Esophagus muscularis mucosa (tissue), 4 donors: ENCODE measurements at places on chromosomes 2 and 18.

DNA sequence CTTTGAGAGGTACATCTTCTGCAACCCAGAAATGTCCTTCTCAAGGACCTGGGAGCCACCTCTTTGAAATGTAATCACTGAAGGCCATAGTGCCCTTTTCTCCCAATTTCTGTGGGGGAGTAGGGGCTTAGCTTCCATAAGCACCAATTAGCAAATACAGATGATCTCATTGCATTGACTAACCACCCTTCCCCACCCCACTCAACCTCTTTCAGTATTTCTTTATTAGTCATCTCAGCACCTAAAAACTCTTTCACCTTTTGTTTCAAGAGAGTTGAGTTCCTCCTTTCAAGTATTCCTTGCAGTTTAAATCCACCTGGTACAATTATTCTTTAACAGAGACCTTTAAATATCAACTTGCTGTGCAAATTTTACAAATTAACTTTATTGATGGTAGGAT, 1011.8 kb upstream of the CDH2 start:
- no peaks in the 10 kb centered on the region for H3K4me1 ChIP-seq
- no peak overlapping the region for H3K27ac ChIP-seq
- H3K27me3 ChIP-seq = no peaks in the 10 kb centered on the region
- no peaks in the 10 kb centered on the region for H3K36me3 ChIP-seq
- DNase-seq = no peak

GRCh38 chr2:45889053-45889452, 237.6 kb downstream of the PRKCE start:
- H3K36me3 ChIP-seq = no peaks in the 10 kb centered on the region
- no peak overlapping the region for H3K4me3 ChIP-seq
- peaks cover 90% of the 10 kb centered on the region for H3K4me1 ChIP-seq

GRCh38 chr18:68803356-68803755, 5.5 kb downstream of the CCDC102B start:
- peak overlapping the region; percentile 25 for H3K27ac ChIP-seq
- no peaks in the 10 kb centered on the region for H3K4me1 ChIP-seq
- no peaks in the 10 kb centered on the region for H3K36me3 ChIP-seq
- no peak for DNase-seq
- H3K27me3 ChIP-seq = no peaks in the 10 kb centered on the region

- no peak for DNase-seq
- no peak overlapping the region for H3K4me3 ChIP-seq
- no peaks in the 10 kb centered on the region for H3K27me3 ChIP-seq
- H3K36me3 ChIP-seq = no peaks in the 10 kb centered on the region
- H3K4me1 ChIP-seq = no peaks in the 10 kb centered on the region
- H3K27ac ChIP-seq = no peak overlapping the region
These were observed 122.1 kb downstream of the ACAA2 start for GRCh38 chr18:49691177-49691608.

- H3K36me3 ChIP-seq = no peaks in the 10 kb centered on the region
- H3K4me3 ChIP-seq = no peak overlapping the region
- peaks cover 4% of the 10 kb centered on the region for H3K4me1 ChIP-seq
These were observed 160.9 kb downstream of the CLIP4 start for GRCh38 chr2:29276151-29276550.

- peaks cover 36% of the 10 kb centered on the region for H3K36me3 ChIP-seq
- H3K27ac ChIP-seq = no peak overlapping the region
- H3K4me3 ChIP-seq = no peak overlapping the region
- no peak for DNase-seq
- H3K27me3 ChIP-seq = no peaks in the 10 kb centered on the region
- peaks cover 57% of the 10 kb centered on the region for H3K4me1 ChIP-seq
These were observed 29.8 kb downstream of the CDC42EP3 start for GRCh38 chr2:37641582-37642171.

DNA sequence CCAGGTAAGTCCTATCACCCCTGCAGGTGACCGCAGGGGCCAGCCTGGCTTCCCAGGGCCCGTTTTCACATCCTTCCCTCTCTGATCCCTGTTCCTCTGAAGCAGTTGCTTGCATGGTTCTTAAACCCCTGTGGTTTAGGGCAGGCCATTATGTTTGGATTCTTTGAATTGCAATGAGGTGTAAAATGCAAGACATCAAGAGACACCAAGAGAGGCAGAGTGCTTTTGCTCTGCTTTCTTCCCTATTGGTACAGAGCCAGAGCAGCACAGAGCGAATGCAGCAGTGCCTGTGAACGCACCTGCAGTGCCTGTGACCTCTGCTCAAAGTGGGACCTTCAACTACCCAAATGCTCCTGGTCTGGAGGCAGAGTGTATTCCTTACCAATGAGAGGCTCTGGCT, 7.6 kb downstream of the RFX8 start:
- no peaks in the 10 kb centered on the region for H3K4me1 ChIP-seq
- H3K27me3 ChIP-seq = no peaks in the 10 kb centered on the region
- H3K36me3 ChIP-seq = no peaks in the 10 kb centered on the region
- DNase-seq = no peak

DNA sequence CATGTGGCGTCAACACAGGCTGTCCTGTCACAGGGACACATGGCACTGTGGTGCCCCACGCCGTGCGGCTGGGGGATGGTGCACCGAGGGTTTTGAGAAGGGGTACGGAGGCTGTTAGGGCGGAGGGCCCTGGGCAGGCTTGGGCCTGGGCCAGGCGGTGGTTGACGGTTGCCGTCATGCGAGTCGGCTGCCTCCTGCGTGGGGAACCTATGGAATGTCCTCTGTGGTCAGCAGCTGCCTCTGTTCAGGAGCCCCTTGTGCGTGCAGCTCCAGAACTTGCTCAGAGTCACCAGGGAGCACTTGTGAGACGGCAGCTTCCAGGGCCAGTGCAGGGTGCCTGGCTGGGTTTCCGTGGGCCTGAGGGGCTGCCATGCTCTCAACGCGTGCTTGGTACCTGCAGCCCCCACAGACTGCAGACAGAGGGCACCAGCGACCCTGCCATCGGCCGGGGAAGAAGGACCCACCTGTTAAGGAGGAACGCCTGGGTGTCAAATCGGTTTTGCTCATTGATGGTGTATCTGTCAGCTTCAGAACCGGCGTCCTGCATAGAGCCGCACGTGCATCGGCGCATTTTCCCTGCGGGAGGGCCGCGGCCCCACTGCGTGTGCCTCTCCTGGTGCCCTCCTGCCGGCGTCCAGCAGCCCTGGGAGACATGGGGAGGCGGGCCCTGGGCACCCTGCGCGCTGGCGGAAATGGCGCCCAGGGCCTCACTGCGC, 10.0 kb upstream of the D2HGDH start:
- H3K4me1 ChIP-seq = no peaks in the 10 kb centered on the region
- H3K4me3 ChIP-seq = no peak overlapping the region
- no peak overlapping the region for H3K27ac ChIP-seq
- H3K36me3 ChIP-seq = peaks cover 31% of the 10 kb centered on the region
- H3K27me3 ChIP-seq = no peaks in the 10 kb centered on the region

GRCh38 chr2:38448692-38449410, 71.8 kb upstream of the ATL2 start:
- H3K27ac ChIP-seq = no peak overlapping the region
- H3K4me3 ChIP-seq = no peak overlapping the region
- H3K27me3 ChIP-seq = no peaks in the 10 kb centered on the region
- H3K36me3 ChIP-seq = no peaks in the 10 kb centered on the region
- no peaks in the 10 kb centered on the region for H3K4me1 ChIP-seq

DNA sequence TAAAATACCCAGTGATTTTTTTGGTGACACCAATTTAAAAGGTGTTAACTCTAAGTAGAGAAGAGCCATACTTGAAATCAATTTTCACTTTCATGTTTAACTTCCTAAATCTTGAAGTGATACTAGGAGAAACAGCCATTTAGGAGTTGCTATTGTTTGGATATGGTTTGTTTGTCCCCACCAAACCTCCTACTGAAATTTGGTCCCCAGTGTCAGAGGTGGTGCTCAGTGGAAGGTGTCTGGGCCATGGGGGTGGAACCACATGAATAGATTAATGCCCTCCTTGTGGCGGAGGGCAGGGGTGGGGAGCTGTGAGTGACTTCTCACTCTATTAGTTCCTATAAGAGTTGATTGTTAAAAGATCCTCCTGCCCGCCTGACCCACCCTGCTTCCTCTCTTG, 377.9 kb downstream of the DLGAP1 start:
- no peaks in the 10 kb centered on the region for H3K36me3 ChIP-seq
- DNase-seq = no peak
- H3K27me3 ChIP-seq = no peaks in the 10 kb centered on the region
- H3K27ac ChIP-seq = no peak overlapping the region
- no peaks in the 10 kb centered on the region for H3K4me1 ChIP-seq

GRCh38 chr2:198452327-198452726, 647.9 kb downstream of the PLCL1 start:
- no peaks in the 10 kb centered on the region for H3K4me1 ChIP-seq
- no peak overlapping the region for H3K27ac ChIP-seq
- DNase-seq = no peak
- no peaks in the 10 kb centered on the region for H3K27me3 ChIP-seq
- H3K36me3 ChIP-seq = no peaks in the 10 kb centered on the region

GRCh38 chr2:135948642-135949355, 36.6 kb downstream of the DARS1 start:
- H3K4me3 ChIP-seq = no peak overlapping the region
- DNase-seq = no peak
- H3K4me1 ChIP-seq = peaks cover 16% of the 10 kb centered on the region
- H3K27me3 ChIP-seq = no peaks in the 10 kb centered on the region
- no peaks in the 10 kb centered on the region for H3K36me3 ChIP-seq

DNA sequence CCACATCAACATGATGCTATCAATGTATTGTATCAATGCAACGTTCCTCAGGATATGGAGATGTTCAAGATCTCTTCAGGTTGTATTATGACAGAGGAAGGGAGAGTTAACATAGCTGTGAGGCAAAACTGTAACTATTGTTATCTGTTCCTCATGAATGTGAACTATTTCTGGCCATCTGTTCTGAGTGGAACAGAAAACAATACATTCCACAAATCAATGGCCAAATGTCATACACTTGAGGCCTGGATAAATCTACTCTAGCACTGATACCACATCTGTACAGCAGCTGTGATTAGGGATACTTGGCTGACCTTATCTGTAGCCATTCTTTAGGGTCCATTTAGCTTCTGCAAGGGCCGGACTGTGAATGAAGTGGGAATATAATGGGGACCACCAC, 447.9 kb downstream of the IRS1 start:
- H3K36me3 ChIP-seq = no peaks in the 10 kb centered on the region
- H3K27ac ChIP-seq = no peak overlapping the region
- DNase-seq = no peak
- no peak overlapping the region for H3K4me3 ChIP-seq
- no peaks in the 10 kb centered on the region for H3K4me1 ChIP-seq

DNA sequence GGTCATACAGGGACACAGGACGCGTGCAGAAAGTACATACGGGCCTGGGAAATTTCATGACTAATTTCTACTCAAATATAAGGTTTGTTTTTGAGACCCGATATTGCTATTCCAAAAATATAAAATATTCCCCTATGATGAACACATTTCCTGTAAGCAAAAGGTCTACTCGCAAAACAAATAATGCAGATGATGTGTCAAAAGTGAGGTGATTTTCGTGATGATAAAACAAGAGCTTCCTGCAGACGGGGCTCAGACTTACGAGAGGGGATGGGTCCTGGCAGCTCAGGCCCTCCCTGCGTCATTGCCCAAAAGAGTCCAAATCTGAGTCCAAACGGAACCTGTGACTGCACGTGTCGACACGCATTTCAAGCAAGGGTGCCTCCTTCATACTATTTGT, 62.7 kb downstream of the MBP start:
- no peaks in the 10 kb centered on the region for H3K27me3 ChIP-seq
- peaks cover 59% of the 10 kb centered on the region for H3K4me1 ChIP-seq
- no peak overlapping the region for H3K4me3 ChIP-seq
- DNase-seq = no peak

GRCh38 chr18:6763524-6763923, 34.0 kb downstream of the ARHGAP28 start:
- no peak for DNase-seq
- no peak overlapping the region for H3K27ac ChIP-seq
- no peak overlapping the region for H3K4me3 ChIP-seq
- H3K36me3 ChIP-seq = no peaks in the 10 kb centered on the region

- no peaks in the 10 kb centered on the region for H3K27me3 ChIP-seq
- H3K4me1 ChIP-seq = peaks cover 70% of the 10 kb centered on the region
- H3K4me3 ChIP-seq = no peak overlapping the region
- H3K36me3 ChIP-seq = no peaks in the 10 kb centered on the region
- H3K27ac ChIP-seq = no peak overlapping the region
- no peak for DNase-seq
These were observed 170.3 kb downstream of the HDAC4 start for GRCh38 chr2:239230318-239231052.

DNA sequence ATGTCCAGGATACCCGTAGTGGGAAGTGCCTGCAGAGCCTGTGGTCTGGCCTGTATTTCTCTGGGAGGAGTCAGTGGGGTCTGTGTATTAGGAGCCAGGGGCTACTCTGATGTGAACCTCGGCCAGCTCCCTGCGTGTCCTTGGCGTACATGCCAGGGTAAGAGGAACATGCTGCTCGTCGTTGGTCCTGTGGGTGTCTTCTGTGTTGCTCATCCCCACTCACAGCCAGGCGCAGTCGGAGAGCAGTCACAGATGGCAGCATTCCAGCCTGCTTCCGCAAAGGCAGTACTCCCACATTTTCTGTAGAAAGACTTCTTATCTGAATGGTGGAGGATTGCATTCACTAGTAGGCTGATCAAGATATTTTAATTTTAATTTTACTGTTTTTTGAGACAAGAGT, 84.9 kb downstream of the DGKD start:
- no peak overlapping the region for H3K4me3 ChIP-seq
- peaks cover 13% of the 10 kb centered on the region for H3K4me1 ChIP-seq
- DNase-seq = no peak
- no peak overlapping the region for H3K27ac ChIP-seq
- H3K36me3 ChIP-seq = peaks cover 78% of the 10 kb centered on the region

- no peaks in the 10 kb centered on the region for H3K27me3 ChIP-seq
- peak overlapping the region; percentile 98 for H3K27ac ChIP-seq
- H3K4me1 ChIP-seq = peaks cover 98% of the 10 kb centered on the region
- no peaks in the 10 kb centered on the region for H3K36me3 ChIP-seq
These were observed 67.4 kb downstream of the TNS1 start for GRCh38 chr2:217935235-217935879.

DNA sequence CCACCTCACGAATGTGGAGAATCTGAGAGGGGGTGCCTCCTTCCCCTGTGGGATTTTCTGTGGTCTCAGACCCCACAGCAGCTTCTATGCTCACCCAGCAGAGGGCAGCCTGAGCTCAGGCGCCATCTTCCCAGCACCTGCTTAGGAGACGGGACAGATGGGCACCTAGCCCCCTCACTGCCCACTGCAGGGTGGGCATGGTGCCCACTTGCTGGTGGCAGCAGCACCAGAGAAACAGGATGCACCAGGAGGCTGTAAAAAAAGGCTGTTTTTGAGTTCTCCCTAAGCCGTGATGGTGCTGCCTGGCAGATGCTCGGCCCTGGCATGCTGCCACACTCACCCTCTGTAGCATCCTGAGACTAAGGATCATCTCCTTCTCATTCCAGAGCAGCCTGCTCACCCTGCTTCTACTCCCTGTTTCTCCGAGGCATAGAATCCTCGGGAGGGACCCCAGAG, 19.1 kb upstream of the SLC20A1 start:
- DNase-seq = no peak
- H3K27ac ChIP-seq = peak overlapping the region; percentile 46
- H3K4me3 ChIP-seq = peak overlapping the region; percentile 20
- H3K27me3 ChIP-seq = no peaks in the 10 kb centered on the region
- no peaks in the 10 kb centered on the region for H3K36me3 ChIP-seq

- no peaks in the 10 kb centered on the region for H3K4me1 ChIP-seq
- H3K27me3 ChIP-seq = no peaks in the 10 kb centered on the region
These were observed 494.2 kb downstream of the ARHGAP15 start for GRCh38 chr2:143623231-143623908.
